ENCODE measurements at places on chromosomes 11 and 22.

GRCh38 chr11:60858731-60859464, 3.1 kb upstream of the PTGDR2 start:
- DNase-seq: no peak

DNA sequence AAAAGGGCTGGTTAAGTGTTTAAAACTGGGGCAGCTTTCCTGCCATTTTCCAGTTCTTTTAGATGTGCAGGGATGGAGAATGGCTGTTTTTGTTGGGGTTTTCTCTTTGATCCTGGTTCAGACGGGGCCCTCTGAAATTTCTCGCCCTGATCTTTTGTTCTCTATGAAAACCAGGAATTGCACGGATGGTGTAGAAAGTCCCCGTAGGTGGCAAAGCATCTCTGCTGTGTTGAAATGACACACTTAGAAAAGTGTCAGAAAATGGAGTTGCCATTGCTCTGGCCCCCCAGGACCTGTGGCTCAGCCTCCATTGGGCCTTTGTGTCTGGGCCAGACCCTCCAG, 63.0 kb downstream of the PARVB start:
- no peak for DNase-seq

DNA sequence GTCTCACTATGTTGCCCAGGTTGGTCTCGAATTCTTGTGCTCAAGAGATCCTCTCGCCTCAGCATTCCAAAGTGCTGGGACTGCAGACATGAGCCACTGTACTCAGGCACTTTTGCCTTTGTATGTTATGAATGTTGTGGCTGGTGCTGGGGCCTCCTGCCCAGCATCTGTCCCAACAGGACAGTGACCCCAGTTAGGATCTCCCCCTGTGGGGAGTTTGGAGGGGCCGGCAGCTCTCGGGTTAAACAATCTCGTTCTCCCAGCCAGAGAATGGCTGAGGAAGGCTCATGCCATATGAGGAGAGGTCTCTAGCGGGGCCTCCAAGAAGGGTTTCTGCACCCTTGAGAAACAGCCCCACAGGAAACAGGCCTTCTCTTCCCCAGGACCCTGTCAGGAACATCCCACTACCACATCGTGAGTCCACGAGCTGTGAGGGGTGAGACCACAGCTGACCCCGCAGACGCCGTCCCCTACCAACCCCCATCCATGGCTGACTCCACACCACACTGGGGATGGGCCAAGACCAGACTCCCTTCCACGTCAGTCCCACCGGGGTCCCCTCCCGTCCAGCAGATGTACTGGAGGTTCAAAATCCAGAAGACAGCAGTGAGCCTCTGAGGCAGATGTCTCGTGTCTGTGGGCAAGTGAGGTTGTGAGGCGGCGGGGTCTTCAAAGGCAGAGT, 54.1 kb downstream of the SHANK2 start:
- DNase-seq: no peak

DNA sequence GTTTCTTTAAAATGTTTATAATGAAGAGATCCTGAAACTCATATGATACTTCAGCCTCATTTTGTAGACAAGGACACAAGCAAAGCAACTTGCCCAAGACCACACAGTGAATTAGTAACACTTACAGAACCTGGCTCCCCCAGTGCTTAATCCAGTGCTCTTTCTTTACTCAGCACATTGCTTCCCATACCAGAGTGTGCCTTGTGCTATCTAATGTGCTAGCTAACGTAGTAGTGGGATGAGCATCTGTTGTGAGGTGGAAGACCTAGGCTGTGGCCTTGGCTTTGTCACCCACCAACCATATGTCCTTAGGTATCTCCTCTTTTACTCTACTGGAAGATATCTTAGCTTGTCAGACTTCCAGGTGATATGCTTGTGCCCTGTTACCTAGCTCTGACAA, 5.1 kb downstream of the SPCS2 start:
- no peak for DNase-seq

GRCh38 chr11:95239871-95240649, 9.1 kb upstream of the SESN3 start:
- DNase-seq: no peak

DNA sequence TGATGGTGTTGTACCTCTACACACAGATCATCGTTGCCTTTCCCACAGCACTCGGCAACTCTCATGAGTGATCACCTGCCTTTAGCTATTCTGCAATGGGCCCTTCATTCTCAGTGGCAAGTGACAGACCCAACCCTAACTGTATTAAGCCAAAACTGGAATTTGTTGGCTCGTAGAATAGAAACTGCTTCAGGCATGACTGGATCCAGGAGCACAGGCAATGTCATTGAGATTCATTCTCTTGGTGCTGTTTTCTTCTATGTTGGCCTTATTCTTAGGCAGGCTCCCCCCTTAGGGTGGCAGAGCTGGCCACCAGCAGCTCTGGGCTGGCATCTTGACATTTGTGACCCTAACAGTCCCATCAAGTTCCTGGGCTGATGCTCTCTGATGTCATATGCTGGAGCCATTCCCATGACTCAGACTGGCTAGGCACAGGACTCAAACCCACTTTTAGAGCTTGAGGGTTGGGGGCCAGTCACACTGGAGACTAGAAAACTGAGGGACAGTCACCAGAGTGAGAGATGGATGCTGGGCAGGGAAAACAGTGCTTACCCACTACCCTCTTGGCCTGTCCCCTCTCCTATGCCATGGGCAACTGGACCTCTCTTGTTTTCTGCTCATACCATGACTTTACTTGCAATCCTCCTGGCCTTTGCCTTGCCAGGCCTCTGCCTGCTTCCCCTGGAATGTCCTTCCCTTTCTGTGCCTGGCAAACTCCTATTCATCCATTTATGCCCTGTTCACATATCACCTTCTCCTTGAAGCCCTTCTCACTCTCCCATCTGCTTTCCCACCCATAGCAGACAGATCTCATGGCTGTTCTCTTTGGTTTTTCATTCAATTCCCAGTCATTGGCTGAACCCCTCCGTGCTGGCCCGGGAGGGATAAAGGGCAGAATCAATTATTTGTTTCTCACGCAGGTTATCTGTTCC, 7.1 kb upstream of the CDC42EP2 start:
- no peak for DNase-seq

- no peak for DNase-seq
Observed at GRCh38 chr11:61839742-61840141, 11.6 kb downstream of the FADS2 start.

DNA sequence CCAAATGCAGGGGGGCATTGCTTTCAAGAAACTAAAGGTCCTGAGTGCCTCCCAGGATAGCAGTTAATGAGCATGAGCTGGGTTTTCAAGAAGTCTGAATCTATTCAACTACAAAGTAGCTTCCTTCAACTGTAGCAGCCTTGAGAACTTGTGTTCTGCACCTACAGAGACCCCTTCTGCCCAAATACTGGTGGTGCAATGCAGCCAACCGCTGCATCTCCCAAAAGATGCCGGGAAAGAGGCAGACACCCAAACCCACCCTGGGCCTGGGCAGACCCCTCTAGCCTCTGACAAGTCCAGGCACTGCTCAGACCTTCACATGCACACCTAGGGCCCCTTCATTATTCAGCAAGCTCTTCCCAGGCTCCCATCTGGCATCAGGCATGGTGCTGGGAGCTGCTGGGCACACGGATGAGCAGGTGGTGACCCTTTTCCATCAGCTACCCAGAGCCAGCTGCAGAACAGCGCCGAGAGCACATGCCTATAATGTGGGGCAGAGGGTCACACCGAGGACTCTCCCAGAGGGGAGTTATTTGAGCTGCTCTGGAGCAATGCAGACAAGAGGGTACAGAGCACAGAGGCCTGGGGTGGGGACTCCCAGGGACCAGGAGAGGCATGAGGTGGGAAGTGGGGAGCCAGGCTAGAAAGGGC, 44.9 kb upstream of the ETS1 start:
- DNase-seq: no peak

DNA sequence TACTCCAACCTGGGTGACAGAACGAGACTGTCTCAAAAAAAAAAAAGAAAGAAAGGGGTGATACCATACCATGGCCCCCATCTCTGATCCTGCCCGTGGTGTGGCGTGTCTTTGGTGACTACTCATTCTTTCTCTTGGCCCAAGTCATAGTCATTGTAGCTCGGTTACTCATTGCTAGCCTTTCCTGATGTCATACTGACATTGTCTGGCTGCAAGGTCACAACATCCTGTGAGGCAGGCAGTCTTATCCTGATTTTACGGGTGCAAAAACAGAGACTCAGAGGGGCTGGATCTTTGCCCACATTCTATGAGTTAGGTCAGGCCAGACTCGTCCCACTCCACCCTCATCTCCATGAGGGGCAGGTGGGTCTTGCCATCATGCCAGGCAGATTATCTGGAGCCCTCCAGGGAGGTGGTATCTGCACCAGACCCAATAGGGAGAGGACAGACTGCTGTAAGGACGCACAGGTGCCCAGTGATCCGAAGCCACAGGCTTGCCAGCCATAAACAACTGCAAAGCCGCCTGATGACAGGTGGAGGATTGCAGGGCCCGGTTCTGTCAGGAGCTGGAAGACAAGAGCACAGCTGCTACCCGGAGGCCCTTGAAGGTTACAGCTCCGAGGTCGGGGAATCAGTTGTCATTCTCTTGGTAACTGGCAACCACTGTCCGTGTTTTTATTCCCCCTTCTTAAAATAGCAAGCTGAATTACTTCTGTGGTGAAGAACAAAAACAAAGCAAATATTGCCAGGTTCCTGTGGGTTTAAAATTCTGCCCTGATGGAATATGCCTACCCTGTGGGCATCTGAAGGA, 13.8 kb downstream of the TOM1 start:
- DNase-seq: no peak

GRCh38 chr11:126525216-126525615, 169.7 kb downstream of the ST3GAL4 start:
- no peak for DNase-seq

- DNase-seq: no peak
Observed at GRCh38 chr11:125976156-125976555, 30.3 kb downstream of the VSIG10L2 start.

DNA sequence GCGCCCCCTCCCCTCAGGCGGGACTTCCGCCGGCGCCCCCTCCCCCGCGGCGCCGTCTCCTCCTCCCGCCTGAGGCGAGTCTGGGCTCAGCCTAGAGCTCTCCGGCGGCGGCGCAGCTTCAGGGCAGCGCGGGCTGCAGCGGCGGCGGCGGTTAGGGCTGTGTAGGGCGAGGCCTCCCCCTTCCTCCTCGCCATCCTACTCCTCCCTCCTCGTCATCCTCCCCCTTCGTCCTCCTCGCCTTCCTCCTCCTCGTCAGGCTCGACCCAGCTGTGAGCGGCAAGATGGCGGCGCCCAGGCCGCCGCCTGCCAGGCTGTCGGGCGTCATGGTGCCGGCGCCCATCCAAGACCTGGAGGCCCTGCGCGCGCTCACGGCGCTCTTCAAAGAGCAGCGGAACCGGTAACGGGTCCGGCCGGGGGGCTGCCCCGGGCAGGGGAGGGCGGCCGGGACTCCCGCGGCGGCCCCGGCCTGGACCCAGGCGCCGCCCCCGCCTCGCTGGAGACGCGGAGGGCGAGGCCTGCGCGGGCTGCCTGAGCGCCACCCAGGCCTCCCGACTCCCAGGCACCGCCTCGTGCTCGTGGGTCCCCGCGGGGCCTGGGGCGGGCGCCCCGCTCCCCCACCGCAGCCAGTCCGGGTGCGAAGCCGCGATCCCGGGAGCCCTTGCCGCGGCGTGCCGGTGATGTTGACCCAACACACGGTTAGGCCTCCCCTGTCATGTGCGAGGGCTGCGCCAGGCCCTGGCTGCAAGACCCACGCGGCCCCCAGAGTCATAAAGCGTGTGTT, at the start of gene ATXN10:
Gene ATXN10, plus strand, starts transcription at position 52 of the 781 bp plus-strand sequence. Its CDS starts 230 bp downstream, at position 282.
- peak; percentile 28 for DNase-seq

DNA sequence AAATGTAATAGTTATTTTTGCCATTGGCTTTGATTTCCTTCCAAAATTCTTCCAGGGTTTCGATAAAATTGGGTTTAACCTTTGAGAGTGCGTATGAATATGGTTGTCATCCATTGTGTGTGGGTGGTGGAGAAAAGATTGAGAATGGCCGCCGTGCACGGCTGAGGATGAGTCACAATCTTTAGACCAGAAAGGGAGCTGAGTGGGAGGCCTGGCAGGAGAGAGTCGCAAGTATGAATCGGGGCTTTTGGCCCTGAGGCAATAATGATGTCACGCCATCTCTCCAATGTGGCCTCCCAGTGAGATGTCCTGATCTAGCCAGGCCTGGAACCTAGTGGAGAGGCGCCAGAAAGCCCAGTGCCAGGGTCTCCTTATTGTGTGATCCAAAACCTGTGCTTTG, 33.1 kb upstream of the SMPD1 start:
- no peak for DNase-seq

DNA sequence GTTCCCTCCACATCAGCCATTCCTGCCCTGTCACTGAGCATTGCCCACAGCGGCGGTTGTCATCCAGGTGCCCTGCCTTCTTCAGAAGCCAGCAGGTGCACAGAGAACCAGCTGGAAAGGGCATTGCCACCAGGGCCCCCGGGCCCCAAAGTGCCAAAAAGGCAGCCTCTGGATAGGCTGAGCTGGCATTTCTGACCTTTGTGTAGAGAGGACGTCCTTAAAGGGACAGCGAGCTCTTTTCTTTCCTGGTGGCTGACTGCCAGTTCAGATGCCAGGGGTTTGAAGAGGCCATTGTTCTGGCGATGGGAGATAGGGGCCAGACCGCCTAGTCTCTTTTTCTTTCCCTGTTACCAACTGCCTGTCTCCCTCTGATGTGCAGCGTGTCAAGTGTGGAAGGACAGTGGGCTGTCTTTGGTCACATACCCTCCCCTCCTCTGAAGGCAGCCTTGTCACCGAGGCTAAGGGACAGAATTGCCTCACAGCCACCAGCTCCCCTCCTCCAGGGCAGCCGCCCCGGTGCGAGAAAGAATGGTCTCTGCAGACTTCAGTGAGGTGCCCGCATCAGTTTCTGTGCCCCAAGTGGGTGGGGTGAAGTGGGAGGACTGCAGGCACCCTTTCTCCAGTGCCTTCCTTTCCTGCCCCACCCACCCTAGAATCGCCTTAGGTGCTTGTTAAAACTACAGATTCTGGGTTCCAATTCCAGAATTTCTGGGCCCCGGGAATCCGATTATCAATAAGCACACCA, 109.6 kb downstream of the SCN3B start:
- no peak for DNase-seq

- DNase-seq: no peak
Observed at GRCh38 chr11:68261006-68261405, 10.8 kb downstream of the C11orf24 start.

DNA sequence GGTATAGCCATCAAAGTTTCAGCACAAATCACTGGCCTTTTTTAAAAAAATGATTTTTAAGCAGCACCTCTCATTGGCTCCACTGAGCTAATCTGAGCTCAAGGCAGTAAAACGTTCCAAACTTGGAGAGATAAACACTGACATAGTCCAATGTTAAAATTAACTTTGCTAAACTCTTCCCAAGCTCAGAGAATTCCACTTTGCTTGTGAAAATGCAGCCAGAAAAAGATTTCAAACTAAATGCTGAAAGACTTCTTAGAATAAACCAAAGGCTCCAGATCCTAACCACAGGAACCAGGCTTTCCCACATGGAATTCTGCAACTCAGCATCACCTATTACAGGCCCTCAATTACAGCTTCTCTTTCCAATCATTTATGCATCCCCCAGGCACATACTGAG, 84.7 kb upstream of the GDPD4 start:
- DNase-seq: no peak

Measured in activated CD8-positive, alpha-beta memory T cell treated with anti-CD3 and anti-CD28 coated beads for 4 hours (primary cell).